ENCODE measurements at places on chromosomes 7 and 10. TPM values are rescaled to one million over a fixed set of nuclear protein-coding genes. Genes with fewer than 3 reads are reported as not detected.

Gene LHFPL3
- total RNA-seq: not detected

Gene RBP4
- total RNA-seq: 0.57 TPM

DNA sequence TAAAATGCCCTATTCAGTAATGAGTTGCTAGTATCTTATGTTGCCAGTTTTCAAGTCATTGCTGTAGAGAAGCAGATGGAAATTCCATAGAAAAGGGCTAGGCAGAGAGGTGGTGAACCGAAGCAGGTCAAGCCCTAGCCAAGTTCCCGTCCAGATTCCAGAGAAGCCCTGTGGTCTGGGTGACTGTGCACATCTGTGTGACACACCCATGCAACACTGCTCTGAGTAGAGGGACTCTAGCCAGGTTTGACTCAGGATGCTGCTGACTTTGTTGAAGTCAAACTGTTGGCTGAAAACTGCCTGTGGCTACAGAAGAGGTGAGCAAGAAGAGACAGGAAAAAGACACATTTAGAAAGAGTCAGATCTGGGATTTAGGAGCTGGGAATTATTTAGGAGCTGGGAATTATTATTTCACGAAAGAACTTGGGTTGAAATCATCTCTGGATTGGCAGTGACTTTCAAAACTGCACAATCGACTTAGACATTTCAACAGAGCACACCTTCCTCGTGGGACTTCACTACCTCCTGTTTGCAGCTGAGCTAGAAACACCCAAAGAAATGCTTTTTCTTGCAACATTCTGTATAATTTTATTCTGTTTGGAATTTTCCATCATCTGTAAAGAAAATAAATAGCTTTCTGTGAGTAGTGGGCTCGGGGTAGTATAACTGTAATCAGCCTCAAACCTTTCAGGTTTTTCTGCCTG, 149.1 kb upstream of the PRKCQ start:
- H3K36me3 ChIP-seq: no peaks in the 10 kb centered on the region
- H3K4me3 ChIP-seq: no peak overlapping the region

- no peaks in the 10 kb centered on the region for H3K36me3 ChIP-seq
- no peaks in the 10 kb centered on the region for H3K27me3 ChIP-seq
- DNase-seq: no peak
- H3K4me1 ChIP-seq: peaks cover 18% of the 10 kb centered on the region
- no peak overlapping the region for H3K27ac ChIP-seq
Observed at GRCh38 chr7:28627896-28628295, 215.6 kb downstream of the CREB5 start.
